ENCODE measurements at places on chromosomes 5 and 9.

DNA sequence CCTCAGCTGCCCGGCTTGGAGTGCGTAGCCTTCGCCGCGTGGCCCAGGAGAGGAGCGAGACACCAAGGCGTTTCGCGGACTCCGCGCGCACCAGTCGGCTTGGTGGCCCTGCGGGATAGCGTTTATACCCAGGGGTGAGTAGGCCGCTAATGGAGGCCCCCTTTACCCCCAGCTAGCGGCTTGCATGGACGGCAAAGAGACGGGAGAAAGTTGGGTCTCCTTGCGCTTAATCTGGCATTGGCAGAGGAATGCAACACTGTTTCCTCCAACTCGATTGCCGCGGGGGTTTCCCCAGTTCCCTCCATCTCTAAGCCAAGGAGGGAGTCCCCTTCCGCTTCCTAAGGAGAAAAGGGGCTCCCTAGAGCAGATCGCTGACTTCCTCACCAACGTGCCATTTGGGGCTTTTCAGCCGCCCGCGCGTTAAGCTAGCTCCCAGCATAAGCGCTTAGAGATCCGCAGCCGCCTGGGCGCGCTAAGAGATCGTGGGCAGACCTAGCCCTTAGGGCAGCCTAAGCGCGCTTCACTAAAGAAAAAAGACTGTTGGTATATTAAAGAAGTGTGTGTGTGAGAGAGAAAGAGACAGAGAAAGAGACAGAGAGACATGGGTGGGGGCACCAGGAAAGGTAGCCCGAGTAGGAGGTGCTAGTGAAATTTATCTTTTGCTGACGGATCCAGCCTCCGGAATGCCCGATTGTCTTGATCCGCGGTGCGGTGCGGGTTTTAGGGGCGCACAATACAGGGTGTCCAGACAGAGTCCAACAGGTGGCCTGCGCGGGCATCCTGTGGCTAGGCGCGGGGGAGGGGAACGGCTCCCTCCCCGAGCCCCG is 597.9 kb upstream of the SGCD start:
- DNase-seq, result no peak

- DNase-seq, result no peak
Measured at GRCh38 chr9:126886897-126887296, 26.5 kb downstream of the ZBTB34 start.

GRCh38 chr5:111722140-111722539 is 34.9 kb downstream of the NREP start:
- no peak for DNase-seq

DNA sequence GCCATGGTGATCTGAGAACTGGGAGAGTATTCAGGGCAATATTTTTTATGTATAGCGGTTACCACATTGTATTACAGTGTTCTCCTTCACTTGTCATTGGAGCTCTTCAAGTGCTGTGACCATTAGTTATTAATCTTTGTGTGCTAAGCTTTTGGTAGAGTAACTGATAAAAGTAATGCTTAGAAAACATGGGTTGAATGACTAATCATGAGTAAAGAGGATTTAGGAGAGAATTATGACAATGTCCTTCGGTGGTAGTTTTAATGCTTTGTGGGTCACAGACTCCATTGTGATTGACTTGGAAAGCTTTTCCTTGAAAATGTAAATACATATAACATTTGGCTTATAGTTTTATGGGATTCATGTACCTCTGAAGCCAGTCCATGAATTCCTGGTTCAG is 21.4 kb downstream of the TGFBR1 start:
- no peak for DNase-seq

DNA sequence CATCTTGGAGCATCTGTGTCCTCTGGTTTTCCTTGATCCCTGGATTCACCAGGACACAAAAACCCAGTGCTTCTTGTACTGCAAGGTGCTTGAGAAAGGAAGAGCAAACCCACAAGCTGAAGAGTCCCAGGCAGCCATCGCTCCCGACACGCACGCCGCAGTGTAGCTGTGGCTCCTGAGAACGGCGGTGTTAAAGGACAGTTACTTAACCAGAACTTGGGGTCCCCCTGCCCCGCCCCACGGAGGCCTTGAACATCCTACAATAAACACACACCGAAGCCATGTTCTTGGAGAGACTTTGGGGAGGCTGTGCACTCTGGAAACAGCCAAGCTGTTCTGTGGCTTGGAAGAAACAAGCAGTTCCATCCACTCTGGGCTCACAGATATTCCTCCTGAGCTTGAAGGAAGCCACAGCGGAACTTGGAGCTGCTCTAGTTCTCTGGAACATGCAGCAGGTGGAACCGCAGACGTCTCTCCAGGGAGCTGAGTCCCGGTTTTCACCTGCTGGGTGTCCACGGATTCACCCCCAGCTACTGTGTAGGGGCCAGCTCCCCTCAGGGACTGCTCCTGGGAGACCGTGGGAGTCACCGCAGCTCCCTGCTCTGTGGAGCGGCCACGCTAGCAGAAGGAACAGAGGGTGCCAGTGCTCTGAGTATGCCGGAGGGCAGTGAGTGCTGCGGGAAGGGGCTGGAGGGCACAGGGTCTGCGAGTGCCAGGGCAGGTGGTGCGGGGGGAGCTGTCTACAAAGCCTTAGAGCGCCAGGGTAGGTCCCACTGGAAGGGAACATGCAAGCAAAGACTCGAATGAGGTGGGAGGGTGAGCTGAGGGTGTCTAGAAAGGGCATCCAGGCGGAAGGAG is 107.3 kb downstream of the ADAMTS2 start:
- DNase-seq, result no peak

DNA sequence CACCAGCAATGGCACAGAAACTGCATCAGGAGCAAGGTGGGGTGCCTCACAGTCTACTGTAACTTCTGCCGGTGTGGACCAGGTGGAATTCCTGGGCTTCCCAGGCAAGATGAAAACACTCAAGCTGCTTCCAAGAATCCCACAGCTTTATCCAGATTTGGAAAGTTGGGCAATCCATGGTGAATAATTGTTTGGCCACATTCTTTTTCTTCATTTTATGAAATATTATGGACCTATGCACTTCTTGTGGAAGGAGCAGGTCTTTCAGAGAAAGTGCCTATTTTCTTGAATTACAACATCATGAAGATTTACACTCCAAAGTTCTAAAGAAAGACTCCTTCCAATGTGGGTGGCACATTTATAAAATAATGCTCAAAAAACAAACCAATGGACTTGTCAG is 503.6 kb downstream of the SEMA5A start:
- DNase-seq, result no peak

DNA sequence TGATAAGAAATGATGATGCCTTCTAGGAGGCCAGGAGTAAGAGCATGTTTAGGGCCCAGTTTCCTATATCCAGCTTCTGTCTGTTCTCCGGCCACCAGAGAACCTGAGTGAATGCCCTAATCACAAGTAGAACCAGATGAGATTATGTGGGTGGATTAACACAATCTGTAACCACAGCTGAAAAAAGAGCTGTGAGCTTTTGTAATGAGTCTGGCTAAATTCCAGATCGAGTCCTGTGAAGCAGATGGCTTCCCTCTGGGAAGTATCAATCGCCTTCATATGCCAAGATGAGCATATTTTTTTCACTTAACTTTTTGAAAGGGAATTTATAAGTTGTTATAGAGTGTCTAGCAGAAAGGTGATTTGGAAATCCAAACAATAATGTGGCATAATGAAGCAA is 99.8 kb downstream of the NNT start:
- DNase-seq, result no peak
